ENCODE measurements at places on chromosomes 3 and 15. TPM values are rescaled to one million over a fixed set of nuclear protein-coding genes. Genes with fewer than 3 reads are reported as not detected.

DNA sequence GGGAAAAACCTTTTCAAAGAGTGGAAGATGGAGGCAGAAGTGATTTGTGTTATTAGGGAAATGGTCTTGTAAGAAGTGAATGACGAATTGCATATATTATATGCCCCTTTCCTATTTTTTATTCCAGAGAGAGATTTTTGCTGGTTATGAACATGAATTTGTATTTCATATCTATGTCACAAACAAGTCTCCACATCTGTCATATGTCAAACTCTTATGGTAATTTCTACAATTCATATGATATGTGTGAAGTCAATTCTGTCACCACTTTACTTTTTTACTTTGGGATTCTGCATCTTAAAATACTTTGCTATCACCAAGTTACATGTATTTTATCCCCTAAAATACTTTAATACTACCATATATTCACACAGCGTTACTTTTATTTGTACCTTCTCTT is 594.2 kb upstream of the ARPP21 start:
- H3K4me1 ChIP-seq: peaks cover 3% of the 10 kb centered on the region
- H3K27me3 ChIP-seq: no peaks in the 10 kb centered on the region
- no peaks in the 10 kb centered on the region for H3K36me3 ChIP-seq
- H3K27ac ChIP-seq: no peak overlapping the region

PPP1R14D gene
- 1.2 TPM for polyA plus RNA-seq

DNA sequence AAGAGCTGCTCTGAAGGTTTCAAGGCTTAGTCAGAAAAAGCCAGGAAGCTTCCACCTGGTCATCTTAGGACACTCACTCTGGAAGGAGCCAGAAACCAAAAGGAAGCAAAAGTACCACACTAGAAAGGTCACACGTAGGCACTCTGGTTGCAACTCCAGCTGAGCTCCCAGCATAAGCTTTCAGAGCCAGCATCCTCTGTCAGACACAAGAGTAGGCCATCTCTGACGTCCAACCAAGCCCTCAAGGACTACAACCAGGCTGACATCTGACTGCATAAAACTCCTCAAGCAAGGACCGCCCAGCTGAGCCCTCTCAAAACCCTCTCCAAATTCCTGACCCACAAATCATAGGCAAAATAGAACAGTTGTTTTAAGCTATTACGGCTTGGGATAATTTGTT is 12.8 kb downstream of the SH3BP5 start:
- H3K4me1 ChIP-seq: peaks cover 23% of the 10 kb centered on the region
- DNase-seq: no peak
- H3K27me3 ChIP-seq: no peaks in the 10 kb centered on the region
- H3K27ac ChIP-seq: no peak overlapping the region
- no peak overlapping the region for H3K4me3 ChIP-seq

STRA6 gene
- 0.68 TPM for polyA plus RNA-seq

SPESP1 gene
- polyA plus RNA-seq: 3.8 TPM

DNA sequence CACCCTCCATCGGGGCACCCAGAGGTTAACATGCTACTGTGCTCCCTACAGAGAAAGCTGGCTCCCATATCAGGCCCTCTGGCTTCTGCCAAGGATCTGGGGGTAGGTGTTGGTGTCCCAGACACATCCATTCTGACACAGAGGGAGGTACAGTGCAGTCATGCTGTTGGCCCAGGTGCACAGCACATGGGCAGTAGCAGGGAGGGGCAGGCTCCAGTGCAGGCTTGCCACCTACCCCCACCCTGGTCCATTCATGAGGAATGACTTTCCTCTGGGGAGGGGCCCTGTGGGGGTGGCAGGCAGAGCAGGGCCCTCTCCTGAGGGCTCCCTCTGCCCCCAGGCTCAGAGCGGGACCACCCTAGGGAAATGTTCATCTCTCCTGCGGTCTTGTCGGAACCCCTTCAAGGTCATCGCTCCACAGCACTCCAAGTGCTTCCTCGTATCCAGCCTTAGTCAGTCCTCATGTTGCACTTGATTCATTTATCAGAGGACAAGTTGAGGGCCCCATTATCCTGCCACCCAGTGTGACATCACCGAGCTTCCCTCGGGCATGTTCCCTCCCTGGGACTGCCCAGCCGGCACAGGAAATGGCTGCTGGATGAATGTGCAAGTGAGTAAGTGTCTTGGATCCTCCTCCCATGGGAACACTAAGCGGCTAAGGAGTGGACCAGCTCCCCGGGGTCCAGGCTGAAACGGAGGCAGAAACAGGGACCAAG is 10.0 kb downstream of the DUSP7 start:
- peaks cover 21% of the 10 kb centered on the region for H3K36me3 ChIP-seq
- no peak overlapping the region for H3K27ac ChIP-seq
- H3K4me1 ChIP-seq: no peaks in the 10 kb centered on the region
- DNase-seq: no peak
- H3K4me3 ChIP-seq: no peak overlapping the region

GOLGA6D gene
- 0.05 TPM for polyA plus RNA-seq

GRCh38 chr3:183634707-183635106 is 716 bp upstream of the KLHL24 start:
- peaks cover 11% of the 10 kb centered on the region for H3K4me1 ChIP-seq
- DNase-seq: no peak
- H3K4me3 ChIP-seq: peak overlapping the region; percentile 99
- H3K36me3 ChIP-seq: no peaks in the 10 kb centered on the region
- peak overlapping the region; percentile 95 for H3K27ac ChIP-seq

DNA sequence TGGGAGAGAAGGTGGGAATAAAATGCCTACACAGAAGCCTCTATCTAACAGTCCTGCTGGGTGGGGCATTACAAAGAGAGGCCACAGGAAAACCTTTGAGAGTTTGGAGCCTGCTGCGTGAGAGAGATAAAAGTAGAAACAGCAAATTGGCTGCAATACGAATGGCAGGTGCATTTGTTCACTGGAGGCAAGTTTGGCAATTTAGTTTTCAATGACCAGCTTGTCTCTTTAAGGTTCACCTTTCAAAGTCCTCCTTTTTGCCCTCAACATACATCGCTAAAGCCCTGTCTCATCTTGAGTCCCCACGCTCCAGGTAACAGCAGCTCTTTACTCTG is 405.7 kb downstream of the LSAMP start:
- no peaks in the 10 kb centered on the region for H3K36me3 ChIP-seq
- no peaks in the 10 kb centered on the region for H3K27me3 ChIP-seq
- no peaks in the 10 kb centered on the region for H3K4me1 ChIP-seq
- no peak for DNase-seq

DNA sequence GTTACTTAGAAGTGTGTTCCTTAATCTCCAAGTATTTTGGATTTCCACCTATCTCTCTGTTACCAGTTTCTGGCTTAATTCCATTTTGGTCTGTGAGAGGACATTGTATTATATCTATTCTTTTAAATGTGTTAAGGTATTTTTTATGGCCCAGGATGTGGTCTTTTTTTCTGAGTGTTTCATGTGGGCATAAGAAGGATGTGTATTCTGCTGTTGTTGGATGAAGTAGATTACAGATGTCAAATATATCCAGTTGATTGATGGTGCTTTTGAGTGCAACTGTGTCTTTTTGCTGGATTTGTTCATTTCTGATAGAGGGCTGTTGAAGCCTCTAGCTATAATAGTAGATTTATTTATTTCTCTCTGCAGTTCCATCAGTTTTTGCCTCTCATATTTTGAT is 136.5 kb upstream of the AZI2 start:
- no peaks in the 10 kb centered on the region for H3K27me3 ChIP-seq
- H3K36me3 ChIP-seq: no peaks in the 10 kb centered on the region
- DNase-seq: no peak
- no peak overlapping the region for H3K4me3 ChIP-seq
- H3K27ac ChIP-seq: no peak overlapping the region

DNA sequence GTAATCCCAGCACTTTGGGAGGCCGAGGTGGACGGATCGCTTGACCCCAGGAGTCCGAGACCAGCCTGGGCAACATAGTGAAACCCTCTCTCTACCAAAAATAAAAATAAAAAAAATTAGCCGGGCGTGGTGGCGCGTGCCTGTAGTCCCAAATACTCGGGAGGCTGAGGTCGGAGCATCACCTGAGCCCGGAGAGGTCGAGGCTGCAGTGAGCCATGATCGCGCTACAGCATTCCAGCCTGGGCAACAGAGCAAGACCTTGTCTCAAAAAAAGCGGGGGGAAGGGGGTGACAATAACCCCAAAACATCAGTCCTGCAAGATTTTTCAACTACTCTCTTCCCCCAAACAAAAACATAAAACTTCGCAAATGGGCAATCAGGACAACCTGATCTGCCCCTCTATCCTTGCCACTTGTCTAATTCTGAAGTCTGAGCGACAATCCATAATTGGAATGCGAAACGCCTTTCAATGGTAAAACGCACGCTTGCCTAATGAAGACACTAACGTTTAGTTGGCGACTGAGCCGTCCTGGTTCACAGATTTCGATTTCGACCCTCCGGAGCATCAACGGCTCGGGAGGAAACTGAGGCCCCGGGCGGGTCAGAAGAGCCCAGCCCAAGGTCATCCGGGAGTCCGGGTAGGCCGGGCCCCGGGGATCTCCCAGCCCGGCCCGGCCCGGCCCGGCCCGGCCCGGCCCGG is 868 bp downstream of the BTBD1 start:
- peaks cover 12% of the 10 kb centered on the region for H3K4me1 ChIP-seq
- peak overlapping the region; percentile 98 for H3K4me3 ChIP-seq
- no peak for DNase-seq
- H3K27ac ChIP-seq: no peak overlapping the region
- no peaks in the 10 kb centered on the region for H3K27me3 ChIP-seq

- peak overlapping the region; percentile 31 for H3K27ac ChIP-seq
- no peaks in the 10 kb centered on the region for H3K4me1 ChIP-seq
- no peaks in the 10 kb centered on the region for H3K36me3 ChIP-seq
- H3K27me3 ChIP-seq: no peaks in the 10 kb centered on the region
Observed at GRCh38 chr3:107208100-107208499, 169.1 kb upstream of the CCDC54 start.

C3orf52 gene
- 5.8 TPM for polyA plus RNA-seq

ALAS1 gene
- polyA plus RNA-seq: 22.8 TPM

DNA sequence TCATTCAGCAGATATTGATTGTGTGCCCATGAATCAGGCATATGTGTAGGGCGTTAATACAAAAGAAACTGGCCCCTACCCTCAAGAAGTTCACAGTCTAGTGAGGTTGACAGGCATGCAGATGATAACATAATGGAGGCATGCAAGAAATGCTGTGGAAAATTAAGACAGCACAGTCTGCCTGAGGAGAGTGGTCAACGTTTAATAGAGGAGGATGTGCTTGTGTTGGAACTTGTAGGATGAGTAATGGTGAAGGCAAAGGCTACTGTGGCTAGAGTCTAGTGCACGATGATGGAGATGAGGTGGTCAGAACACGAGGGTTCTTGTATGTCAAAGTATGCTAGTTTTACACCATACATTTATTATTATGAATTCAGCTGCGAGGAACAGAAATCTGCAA is 295.7 kb downstream of the SOX2 start:
- no peaks in the 10 kb centered on the region for H3K4me1 ChIP-seq
- no peaks in the 10 kb centered on the region for H3K36me3 ChIP-seq
- no peak overlapping the region for H3K4me3 ChIP-seq
- DNase-seq: no peak
- H3K27me3 ChIP-seq: no peaks in the 10 kb centered on the region

CSTA gene
- 292 TPM for polyA plus RNA-seq

DNA sequence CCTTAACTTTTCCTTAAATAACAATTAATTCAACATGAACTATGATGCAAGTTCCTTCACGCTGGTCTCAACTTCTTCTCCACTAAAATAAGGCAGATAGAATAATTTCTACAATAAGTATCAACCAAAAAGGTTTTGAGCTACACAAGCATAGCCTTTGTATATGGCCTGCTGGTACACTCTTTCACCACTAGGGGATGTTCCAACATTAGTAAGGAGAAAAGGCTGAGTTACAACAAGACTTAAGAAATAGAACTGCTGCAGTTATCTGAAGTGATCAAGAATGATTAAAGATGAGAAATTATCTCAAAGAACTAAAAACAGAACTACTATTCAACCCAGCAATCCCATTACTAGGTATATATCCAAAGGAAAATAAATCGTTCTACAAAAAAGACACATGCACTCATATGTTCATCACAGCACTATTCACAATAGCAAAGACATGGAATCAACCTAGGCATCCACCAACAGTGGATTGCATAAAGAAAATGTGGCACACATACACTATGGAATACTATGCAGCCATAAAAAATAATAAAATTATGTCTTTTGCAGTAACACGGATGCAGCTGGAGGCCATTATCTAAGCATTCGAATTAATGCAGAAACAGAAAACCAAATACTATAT is 14.4 kb downstream of the ATP13A3 start:
- no peaks in the 10 kb centered on the region for H3K27me3 ChIP-seq
- no peak overlapping the region for H3K27ac ChIP-seq
- no peak overlapping the region for H3K4me3 ChIP-seq
- H3K36me3 ChIP-seq: peaks cover 4% of the 10 kb centered on the region
- DNase-seq: no peak
- no peaks in the 10 kb centered on the region for H3K4me1 ChIP-seq

DNA sequence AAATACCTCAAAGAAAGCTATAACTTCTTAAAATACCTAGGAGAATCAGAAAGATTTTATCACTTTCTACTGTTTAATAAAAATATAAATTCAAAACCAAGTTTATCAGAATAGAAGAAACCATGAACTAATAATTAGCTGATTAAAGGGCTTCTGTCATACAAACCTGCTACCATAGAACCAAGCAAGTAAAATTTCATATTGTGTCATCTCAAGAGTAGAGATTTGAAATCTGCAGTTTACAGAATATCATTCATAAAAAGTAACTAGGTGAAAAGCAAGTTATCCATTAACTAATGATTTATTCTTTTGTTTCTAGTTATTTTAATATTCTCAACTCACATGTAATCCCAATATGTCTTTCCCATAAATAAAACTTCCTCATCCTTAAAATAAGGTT is 36.8 kb upstream of the XXYLT1 start:
- H3K4me3 ChIP-seq: no peak overlapping the region
- no peaks in the 10 kb centered on the region for H3K27me3 ChIP-seq
- no peak for DNase-seq
- H3K27ac ChIP-seq: no peak overlapping the region

DNA sequence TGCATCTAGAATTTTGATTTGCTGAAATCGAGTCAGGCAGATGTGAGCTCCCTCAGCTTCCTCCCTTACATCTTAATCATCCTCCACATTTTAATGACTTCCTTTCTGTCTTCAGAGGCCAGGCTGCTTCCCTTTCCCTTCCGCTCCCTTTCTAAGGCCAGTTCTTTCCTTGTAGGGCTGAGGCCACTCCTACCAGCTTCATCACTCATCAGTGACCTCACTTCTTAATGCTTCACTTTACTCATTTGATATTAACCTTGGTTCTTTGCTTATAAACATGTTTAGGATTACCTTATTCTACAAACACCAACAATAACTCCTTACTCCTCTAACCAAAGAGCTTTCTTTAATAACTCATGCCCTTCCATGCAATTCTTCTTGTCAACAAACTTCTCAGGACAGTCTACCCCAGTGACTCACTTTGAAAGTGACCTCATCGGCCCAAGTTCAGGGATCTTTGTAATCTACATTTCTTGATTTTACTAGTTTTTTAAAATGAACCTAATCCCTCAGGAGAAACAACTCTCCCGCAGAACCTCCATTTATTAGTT is 23.9 kb downstream of the ILDR1 start:
- no peaks in the 10 kb centered on the region for H3K36me3 ChIP-seq
- DNase-seq: no peak
- H3K4me3 ChIP-seq: no peak overlapping the region
- no peaks in the 10 kb centered on the region for H3K27me3 ChIP-seq

GRCh38 chr3:111616417-111617105 is 21.4 kb upstream of the ZBED2 start:
- no peaks in the 10 kb centered on the region for H3K27me3 ChIP-seq
- H3K27ac ChIP-seq: peak overlapping the region; percentile 1
- peaks cover 13% of the 10 kb centered on the region for H3K4me1 ChIP-seq
- DNase-seq: peak; percentile 19

GLDN gene
- 1.3 TPM for polyA plus RNA-seq

SLC24A5 gene
- 0.07 TPM for polyA plus RNA-seq

GRCh38 chr15:97566961-97567360 is 393.5 kb upstream of the ARRDC4 start:
- H3K4me1 ChIP-seq: no peaks in the 10 kb centered on the region
- no peak for DNase-seq
- no peak overlapping the region for H3K27ac ChIP-seq
- no peak overlapping the region for H3K4me3 ChIP-seq
- H3K27me3 ChIP-seq: no peaks in the 10 kb centered on the region
